Stimulated activated CD4-positive, alpha-beta T cell treated with anti-CD3 and anti-CD28 coated beads, Interleukin-15, amount 100 ng/mL, for 1 hour (primary cell): ENCODE measurements at places on chromosomes 3 and 15.
A peak's percentile ranks its signal among the peaks of the same experiment; 100 is the strongest.

GRCh38 chr15:88221836-88222235 is 34.7 kb downstream of the NTRK3 start:
- DNase-seq = no peak

DNA sequence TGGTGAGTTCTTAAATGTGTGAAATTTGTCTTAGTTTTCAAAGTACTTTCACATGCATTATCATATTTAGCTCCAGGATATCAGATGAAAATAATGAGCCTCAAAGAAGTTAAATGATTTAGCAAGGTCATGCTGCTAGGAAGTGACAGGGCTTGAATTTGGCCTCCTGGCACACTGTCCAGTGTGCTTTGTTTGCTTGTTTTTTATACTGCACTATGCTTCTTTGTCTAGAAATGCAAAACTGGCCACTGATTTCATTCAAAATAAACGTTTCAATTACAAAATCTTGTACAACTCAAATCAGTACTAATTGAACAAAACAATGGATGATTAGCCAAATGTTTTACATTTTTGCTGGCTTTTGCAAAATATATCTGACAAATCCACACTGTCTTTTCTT is 583.3 kb upstream of the CBLB start:
- no peak for DNase-seq

- DNase-seq = no peak
Observed at GRCh38 chr15:45993508-45993907, 358.7 kb downstream of the SQOR start.

DNA sequence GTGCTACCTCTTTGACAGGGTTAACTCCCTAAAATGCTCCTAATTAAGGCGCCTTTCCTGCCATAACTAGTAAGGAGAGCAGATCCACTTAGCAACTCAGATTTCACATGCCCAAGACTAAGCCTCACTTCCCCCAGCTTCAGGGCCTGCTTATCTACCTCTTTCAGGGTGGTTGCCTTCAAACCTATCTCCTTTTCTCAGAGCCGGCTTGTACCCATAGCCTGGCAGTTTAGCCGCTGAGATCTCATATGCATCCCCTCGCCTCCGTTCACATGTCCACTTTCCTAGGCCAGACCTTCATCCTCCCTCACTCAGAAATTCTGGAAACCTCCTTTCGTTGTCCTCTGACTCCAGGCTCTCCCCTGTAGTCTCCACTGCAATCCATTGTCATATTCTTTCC is 1.0 kb upstream of the FSTL1 start:
- DNase-seq = no peak

DNA sequence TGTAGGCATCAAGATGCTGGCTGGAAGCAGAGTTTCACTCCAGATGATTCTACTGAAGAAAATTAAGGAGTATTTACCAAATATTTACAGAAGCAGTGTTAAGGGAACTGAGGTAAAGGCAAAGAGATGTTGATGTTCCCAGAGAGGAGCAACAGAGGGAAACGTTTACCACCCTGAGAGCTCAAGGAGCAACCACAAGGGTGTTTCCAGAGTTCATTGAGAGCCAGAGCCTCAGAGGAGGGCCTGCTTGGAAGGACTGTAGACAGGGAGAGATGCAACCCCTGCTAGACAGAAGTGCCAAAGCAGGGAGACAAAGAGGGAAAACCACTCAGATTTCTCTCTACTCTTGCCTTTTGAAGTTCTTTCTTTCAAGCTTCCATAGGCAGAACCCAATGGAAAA is 474.5 kb downstream of the RBMS3 start:
- DNase-seq = no peak

DNA sequence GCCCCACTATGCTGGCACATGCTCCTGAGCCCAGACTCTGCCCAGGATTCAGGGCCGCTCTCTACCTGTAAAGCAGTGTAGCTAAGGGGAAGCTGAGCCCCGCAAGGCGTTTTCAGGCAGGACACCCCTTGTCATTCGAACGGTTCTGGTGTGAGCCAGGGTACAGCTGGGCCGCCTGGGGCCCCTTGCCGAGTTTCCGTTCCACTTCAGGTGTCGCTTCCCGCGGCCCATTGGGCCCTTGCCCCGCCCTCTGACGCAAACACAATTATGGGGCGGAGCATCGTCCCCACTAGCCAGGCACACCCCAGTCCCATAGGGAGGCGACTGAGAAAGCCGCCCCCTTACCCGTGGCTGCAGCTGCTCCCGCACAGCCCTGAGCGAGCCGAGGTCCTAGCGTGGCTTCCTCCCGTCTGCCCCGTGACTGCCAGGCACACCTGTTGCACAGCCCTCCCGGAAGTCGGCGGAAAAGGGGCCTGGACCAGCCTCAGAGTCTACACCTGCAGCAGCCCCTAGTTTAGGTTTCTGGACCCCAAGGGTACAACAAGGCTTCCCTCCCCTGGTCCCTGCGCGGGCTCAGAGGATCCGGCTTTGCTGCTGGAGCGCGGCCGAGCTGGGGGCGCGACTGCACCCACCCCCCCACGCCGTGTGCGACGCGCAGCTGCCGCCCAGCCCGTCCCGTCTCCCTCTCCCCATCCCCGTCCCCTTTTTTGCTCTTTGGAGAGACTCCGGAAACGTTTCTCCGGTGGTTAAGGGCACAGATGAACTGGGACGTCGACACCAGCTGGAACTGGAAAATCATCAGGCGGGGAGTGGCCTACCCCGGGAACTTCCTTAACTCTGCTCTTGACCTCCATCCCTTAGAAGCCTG is at the start of gene PLSCR2:
TSS of gene PLSCR2 (minus strand) at position 412 of the 868 bp plus-strand sequence. CDS start 9,657 bp downstream, outside the sequence.
- peak; percentile 48 for DNase-seq

DNA sequence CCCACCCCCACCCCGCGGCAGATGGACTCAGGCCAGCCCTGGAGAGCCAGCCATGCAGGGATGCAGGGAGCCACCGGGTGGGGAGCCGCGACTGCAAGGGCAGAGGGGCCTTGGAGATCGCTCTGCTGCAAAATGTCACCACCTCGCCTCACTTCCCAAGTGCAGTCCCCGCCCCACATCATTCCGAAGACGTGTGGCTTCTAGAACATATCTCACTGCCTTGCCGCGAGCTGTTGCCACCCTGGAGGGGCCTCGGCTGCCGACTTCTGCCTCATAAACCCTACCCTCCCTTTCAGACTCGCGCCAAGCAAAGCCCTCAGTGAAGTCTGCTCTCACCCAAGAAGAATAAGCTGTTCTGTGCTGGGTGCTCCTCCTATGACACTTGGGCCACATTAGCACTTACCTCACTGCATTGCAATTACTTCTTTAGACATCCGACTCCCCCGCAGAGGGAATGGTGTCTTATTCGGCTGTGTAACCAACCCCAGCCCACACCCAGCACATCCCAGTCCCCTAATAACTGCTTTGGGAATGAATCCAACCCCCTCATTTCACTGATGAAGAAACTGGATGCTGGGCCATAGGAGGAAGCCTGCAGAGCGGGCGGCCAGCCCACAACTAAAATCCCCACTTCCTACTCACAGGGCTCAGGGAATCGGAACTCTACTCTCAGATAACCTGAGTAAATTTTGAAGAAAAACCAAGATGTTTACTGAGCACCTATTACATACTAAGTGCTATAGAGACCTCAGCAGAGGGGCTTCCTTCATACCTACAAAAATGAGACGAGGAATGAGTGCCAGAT is 8.6 kb downstream of the TLE3 start:
- no peak for DNase-seq

DNA sequence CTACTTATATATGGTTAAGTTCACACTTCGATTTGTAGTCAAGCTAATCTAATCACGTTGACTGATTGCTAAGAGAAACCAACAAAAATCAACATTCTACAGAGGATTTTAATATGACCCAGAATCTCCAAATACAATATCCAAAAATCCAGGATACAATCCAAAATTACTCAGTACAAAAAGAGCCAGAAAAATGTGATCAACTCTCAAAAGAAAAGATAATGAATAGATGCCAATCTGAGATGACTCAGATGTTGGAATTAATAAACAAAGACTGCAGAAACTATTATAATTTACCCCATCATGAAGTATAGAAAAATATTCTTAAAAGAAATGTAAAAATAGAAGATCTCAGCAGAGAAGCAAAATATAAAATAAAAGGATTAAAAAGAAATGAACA is 22.3 kb downstream of the HACL1 start:
- DNase-seq = no peak

DNA sequence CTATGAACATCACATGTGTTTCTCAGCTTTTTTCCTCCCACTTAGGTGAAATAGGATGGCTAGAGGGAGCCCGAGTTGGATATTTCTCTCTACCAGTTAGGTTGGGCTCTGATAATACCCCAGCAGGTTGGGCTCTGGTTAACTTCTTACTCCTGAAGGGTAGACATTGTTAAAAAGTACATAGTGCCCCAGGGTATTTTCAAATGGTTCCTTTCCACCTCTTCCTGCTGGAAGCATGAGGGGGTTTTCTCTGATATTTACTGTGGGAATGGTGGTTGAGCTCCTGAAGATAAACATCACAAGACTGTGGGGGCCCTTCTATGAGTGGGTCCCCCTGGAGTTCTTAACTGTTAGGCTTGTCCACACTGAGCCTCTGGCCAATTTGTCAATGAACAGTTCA is 36.1 kb upstream of the SPESP1 start:
- DNase-seq = no peak

DNA sequence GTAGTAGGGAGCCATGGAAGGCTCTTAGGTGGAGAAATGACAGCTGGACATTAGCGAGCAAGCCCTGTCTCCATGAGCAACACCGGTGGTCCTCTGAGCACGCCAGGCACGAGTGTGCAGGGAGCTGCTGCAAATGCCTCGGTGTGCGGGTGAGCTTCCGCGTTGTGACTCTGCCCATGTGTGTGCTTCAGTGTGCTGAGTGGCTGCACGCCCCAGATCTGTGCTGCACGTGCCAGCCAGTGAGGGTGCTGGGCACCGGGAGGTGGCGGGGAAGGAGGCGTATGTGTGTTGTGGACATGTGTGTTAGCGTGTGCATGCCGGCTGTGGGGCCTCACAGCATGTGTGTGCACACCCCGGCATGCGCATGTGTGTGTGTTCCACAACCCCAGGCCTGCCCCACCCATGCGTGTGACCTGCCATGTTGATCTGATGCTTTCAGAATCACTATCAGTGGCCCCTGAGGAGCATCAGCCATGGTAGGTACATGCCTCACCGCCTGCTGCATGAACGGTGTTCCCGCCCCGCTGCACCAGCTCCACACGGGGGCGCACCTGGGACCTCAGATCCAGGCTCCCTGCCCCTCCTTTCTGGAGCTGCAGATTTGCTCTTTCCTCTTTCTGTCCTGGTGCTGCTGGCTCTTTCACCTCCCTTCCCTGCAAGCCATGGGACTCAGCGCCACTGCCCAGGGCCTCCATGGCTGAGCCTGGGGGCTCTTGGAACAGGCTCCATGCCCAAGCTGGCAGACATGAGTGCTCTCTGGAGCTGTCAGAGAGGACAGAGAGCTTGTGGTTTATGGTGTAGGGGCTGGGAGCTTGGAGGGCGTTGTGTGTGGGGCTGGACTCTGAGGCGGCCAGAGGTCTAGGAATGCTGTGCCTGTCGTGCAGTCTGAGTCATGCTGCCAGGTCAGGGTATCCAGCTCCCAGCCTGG is 169.4 kb downstream of the TBC1D2B start:
- DNase-seq = no peak

DNA sequence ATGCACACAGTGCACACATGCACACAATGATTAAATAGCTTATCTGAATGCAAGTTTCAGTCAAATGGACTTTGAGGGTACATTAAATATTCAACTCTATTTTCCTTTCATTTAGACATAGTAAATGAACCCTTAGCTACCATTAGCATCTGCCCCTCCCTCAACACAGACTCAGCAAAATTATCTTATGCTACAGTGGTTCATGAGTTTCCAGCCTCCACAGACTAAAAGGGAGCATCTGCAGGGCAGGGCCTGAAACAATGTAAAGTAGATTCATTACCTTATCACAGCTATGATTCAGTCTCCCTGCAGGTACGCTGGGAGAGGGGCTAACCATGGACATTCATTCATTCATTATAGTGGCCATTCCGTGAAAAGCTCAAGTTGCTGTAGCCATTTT is 329.1 kb downstream of the VGLL3 start:
- no peak for DNase-seq

DNA sequence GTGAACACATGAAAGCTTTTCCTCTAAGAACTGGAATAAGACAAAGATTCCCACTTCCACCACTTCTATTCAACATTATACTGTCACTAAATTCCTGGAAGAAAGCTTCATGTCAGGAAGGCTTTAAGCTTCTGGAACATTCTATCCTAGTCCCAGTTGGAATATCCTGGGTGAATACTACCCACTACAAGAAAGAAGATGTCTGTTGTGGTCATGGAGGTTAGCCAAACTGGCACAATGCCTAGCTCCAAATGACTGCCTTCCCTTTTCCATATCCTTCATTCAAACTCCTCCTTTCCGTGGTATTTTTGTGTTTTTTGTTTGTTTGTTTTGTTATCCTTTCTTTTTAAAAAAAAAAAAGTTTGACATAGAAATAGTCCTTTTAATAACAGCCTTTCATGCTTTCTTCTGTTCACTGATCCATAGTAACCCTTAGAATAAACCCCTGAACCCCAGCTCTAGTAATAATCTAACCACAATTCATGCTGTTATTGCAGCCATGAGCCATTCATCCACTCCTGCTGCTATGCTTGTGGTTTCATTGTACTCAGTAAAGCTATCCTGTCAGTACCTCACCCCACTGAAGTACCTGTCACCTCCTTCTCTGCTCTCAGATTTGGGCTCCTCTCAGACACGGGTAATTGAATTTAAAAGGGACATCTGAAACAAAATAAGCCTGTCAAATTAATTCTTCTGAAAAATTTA is 447.5 kb downstream of the IGSF11 start:
- no peak for DNase-seq

- no peak for DNase-seq
Observed at GRCh38 chr3:69855436-69856162, 116.3 kb downstream of the MITF start.

GRCh38 chr3:11499144-11499543 is 144.6 kb downstream of the VGLL4 start:
- no peak for DNase-seq

- no peak for DNase-seq
Observed at GRCh38 chr15:41773332-41773728, 954 bp upstream of the MAPKBP1 start.

DNA sequence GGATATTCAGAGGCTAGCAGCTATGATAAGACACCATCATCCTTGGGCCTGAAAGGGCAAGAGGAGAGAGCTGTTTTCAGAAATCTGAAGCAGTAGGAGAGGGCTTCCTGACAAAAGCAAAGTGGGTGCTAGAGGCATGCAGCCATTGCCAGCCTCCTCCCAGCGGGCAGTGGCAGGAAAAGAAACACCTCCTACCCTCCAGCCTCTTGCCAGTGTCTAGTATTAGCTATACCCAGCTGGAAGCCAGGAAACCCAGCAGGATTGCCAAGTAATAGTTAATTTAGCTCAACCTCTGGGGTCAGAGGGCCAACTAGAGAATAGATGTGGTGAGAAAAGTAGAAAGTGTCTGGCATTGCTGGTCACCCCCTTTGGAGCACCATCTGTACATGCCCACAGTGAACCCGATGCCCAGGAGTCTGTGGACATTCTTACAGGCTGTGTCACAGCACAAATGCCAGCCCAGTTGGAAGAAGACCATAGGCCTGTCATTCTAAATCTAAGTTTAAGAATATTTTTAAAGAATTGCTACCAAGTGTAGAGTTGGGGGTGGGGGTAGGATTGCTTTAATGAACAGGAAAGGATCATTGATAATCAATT is 85.3 kb downstream of the HCN4 start:
- no peak for DNase-seq
